ENCODE measurements at places on chromosomes 11 and 22.

DNA sequence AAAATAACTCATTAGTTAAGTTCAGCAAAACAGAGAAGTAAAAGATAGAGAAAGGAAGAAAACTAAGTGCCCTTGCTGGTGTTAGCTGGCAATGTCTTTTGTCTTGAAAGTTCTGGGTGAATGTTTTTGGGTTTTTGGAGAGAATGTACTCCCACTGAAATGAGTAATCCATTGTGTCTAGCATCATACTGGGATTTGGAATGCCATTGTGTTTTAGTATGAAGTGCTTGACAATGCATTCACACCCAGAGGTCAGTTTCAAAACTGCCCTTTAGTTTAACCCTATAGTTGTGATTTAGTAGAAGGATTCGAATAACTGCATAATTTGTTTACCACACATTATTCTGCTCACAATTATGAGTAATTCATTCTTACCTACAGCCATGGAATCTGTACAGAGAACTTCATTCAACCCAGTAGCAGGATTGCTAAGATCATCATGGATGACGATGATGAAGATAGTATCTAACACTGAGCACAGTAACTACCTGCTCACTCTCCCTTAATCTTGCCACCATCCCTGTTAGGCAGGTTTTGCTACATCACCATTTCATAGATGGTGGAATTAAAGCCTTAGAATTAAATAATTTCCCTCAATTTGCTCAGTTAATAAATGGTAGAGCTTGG is 33.9 kb downstream of the MAML2 start:
- DNase-seq: no peak

GRCh38 chr11:123107945-123108495 is 46.1 kb upstream of the HSPA8 start:
- DNase-seq: no peak

- no peak for DNase-seq
Observed at GRCh38 chr11:27497284-27497866, 9.2 kb downstream of the LIN7C start.

GRCh38 chr11:41306431-41306830 is 153.0 kb downstream of the LRRC4C start:
- DNase-seq: no peak

GRCh38 chr22:46366801-46367706 is 31.5 kb downstream of the TRMU start:
- DNase-seq: no peak

- no peak for DNase-seq
Observed at GRCh38 chr22:32444068-32444467, 20.2 kb downstream of the BPIFC start.

DNA sequence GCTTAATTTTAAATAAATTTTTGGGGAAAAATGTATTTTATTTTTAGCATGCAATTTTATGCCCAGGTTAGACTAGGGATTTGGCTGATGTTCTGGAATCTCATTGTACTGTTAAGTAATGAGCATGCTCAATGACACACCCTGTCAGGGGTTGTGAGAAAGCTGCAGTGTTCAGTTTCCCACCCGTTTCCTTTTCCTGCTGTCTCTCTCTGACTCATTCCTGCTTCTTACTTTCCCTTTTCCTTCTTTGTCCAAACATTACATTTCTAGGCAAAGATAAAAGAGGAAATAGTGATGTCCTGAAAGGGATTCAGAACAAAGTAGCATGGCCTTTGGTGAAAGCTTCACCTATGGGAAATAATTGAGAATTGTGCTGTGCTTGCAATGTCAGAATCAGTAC is 22.7 kb downstream of the OOSP3 start:
- DNase-seq: no peak

DNA sequence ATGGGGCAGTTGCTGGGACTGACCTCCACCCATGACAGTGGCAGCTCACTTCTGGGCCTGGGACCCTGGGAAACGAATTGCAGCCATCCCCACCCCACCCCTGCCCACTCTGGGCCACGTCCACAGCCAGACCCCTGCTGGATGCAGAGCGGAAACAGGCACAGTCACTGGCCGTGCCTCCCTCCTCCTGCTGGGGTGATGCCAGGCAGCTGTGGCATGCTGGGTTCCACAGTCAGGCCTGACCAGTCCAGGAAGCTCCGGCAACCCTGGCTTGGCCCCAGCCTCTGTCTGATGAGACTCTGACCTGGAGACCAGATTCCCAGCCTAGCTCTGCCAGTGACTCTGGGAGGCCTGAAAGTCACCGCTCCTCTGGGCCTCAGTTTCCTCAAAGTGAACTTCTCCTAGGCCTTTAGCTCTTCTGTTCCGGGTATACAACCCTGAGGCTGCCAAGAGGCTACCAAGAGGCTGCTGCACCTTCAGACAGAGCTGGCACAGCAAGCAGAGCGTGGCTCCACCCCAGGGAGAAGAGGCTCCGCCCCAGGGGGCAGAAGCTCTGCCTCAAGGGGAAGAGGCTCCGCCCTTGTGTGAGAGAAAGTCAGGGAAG is 8.9 kb downstream of the SULT4A1 start:
- no peak for DNase-seq

DNA sequence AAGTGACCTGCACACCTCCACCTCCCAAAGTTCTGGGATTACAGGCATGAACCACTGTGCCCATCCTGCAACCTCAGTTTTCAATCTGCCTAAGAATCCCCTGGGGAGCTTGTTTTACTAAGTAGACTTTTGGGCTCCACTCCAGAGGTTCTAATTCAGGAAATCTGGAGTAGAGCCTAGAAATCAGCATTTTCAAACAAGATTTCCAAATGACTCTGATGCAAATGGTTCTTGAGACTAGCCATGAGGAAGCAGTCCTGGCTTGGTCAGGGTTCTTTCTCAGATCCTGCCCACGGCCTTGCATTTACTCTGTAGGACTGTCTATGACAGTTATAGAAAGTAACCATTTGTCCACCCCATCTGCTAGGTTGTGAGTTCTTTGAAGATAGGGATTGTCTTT is 1.6 kb upstream of the KCNE3 start:
- no peak for DNase-seq

DNA sequence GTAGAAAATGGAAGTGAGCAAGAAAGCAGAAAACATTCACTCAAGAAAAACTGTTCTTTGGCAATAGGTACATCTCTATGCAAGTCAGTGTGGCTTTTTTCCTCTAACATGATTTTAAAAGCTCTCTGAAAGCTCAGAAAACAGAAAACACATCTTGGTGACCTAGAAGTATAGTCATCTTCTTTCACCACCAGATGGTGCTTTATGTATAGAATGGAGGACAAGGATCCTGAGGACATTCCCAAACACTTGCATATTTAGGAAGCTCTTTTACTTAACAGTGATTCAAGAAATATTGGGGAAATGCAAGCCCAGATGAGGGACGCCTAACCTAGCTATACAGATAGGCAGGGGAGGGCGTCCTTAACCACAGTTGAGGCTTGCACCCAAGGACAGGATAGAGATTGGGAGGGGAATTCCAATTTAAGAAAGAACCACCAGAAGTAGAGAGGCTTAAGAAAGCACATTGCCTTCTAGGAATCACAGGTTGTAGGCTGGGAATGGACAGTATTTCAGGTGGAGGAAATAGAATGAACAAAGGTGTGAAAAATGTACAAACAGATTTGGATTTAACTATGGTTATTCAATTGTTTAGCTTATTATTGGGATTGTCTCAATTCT is 13.8 kb upstream of the CCDC81 start:
- no peak for DNase-seq
